Fibroblast of skin of right biceps (primary cell): ENCODE measurements at places on chromosomes 3 and 15.

GRCh38 chr3:46095307-46095706, 68.0 kb upstream of the XCR1 start:
- DNase-seq = no peak

GRCh38 chr3:77247061-77247460, 207.2 kb downstream of the ROBO2 start:
- peak; percentile 5 for DNase-seq

- no peak for DNase-seq
These were observed 17.9 kb upstream of the CNOT10 start for GRCh38 chr3:32667072-32667582.

DNA sequence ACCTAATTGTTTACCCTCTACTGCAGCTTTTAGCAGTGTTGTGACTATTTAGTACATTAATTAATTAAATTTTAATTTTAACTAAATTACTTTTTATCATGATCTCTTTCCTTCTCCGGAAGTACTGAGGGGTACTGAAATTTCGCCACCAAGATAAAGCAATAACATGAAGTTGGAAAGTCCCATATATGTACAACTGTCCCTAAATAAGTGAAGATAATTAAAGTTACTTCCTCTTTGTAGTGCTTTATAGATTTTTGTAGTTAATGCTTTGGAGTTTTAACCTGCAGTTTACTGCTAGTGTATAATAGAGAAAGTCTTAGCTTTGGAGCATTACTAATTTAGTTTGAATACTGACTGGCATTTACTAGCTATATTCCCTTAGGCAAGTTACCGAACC, 325.3 kb downstream of the NAALADL2 start:
- DNase-seq = no peak
